ENCODE measurements at places on chromosomes 3 and 15. TPM values are rescaled to one million over a fixed set of nuclear protein-coding genes. Genes with fewer than 3 reads are reported as not detected.

The INSYN1 gene
- total RNA-seq = not detected

The EXD1 gene
- total RNA-seq = not detected

The IL20RB gene
- total RNA-seq = 0.73 TPM

The MST1R gene
- total RNA-seq = 39.0 TPM

The GOLGA8J gene
- not detected for total RNA-seq

The KCNH8 gene
- not detected for total RNA-seq

The ACTRT3 gene
- total RNA-seq = 4.1 TPM

DNA sequence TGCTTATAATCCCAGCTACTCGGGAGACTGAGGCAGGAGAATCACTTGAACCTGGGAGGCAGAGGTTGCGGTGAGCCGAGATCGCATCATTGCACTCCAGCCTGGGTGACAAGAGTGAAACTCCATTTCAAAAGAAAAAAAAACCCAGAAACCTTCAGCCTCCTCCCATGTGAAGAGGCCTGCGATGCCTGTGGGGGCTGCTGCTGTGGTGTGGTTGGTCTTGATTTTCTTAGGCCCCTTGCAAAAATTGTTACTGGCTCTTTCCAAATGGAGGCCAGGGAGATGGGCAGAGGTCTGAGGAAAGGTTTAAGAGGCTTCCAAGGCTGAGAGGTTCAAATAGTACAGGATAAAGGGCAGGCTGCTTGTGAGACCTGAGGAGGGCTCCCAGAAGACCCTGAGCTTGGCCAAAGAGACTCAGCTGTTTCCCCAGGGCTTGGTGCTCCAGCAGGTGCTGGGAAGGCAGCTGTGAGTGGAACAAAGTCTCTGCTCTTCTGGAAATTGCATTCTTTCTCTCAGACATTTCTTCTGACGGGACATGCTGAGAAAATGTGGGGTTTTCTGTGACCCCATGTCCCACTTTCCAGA lies 18.4 kb downstream of the GCSAM start:
- DNase-seq = no peak

DNA sequence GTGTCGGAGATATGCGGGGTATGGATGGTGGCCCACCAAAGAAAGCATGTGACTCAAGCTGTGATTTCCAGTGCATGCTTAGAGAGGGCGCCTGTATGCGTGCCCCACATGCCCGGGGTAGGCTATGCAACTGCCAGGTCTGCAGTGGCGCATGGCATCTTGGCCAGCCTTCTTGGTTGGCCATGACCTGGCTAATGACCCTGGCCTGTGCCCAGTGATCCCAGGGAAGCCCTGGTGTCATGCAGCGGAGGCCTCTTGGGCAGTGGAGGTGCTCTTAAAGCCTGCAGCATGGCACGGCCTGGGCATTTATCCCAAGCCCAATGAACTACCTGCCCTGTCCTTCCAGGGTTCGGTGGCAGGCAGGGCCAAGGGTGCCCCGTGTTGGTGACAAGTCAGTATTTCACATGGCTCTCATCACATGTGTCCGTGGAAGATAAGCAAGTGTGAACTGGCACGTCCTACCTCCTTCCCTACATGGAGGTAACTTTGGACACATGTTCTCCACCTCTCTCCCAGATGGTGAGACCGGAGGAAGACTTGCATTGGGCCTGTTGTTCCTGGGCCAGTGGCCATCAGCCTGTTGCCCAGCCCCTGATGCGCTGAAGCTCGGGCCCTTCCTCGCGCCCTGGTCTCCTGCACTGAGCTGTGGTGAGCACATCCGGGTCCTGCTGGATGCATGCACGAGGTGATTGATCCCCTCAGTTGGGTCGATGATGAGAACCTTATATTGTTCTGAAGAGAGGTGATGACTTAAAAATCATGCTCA lies 192.0 kb downstream of the UBE3A start:
- DNase-seq = no peak

DNA sequence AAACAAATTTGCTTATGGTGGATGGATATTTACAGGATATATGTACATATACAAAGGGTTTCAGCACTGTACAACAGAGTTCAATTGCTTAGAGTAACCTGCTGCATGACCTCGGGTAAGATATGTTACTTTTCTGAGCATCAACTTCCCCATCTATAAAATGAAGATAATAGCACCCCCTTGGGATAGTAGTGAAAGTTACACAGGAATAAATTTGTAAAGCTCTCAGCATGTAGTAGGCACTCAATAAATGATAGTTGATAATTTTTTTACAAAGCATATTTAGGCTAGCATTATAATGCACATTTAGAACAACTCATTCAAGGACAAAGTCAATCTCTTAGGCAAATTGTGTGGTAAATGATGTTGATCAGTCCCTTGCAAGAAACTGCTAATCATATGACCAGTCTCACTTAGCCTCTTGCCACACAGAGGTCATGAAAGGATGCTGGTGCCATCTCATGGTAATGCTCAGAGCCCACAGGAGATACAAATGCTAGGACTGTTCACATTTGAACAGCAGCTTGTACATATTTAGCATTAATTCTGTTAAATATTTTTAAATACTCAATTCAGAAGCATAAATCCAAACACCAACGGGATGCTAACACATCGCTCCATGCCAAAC lies 123.9 kb downstream of the MAGI1 start:
- peak; percentile 2 for DNase-seq

- no peak for DNase-seq
These were observed 1.3 kb downstream of the COLQ start for GRCh38 chr3:15520185-15520584.

DNA sequence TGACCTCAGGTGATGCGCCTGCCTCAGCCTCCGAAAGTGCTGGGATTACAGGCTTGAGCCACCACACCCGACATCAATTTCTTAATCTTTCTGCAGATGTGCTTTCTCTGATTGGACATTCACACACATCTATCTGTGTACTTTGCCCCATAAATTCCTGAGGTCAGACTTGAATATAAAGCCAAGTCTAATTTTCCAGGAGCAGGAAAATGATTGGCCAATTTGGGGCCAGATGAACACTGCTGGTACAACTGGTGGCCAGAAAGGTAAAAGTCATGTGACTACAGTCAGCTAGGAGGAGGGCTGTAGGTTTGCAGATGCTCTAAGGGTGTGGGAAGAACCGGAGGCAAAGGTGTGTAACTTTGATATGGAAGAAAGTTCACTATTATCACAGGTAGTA lies 3.2 kb upstream of the RAD51 start:
- peak; percentile 38 for DNase-seq

GRCh38 chr3:128084675-128085021 lies 32.4 kb downstream of the SEC61A1 start:
- no peak for DNase-seq

DNA sequence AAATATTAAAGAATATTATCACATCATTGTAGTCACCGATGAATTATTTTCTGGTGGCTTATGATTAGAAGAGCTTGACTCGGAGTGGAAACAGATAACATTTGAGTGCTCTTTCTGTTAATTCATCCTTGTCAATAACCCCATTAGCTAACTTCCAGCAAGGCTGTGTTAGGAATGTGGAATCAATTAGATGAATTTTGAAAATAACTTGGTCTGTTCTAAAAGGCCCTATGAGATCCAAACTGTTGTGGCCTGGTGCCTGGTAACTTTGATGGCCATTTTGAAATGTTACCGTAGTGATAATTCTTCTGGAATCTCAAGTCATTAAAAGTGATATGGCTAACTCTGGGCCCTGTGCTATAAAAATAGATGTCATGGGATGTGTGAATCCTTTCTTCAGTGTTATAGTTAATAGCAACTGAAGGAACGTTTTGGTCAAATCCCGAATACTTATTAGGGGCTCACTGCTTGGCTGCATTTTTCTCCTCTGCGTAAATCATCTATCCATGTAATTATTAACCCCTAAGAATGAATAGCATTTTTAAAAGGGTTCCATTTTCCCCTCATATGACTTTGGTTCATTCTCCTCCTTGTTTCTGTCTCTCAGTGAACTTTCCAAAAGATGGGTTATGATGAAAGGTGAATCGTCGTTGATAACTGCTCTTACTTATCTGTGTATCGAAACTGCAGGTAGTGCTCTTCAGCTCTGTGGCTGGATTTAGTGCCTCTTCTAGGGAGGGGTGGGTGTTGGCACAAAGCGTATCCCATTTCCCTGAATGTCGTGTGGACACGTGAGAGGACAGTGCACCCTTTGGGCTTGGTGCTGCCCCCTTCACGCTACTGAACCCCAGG lies 82.7 kb downstream of the IGF1R start:
- DNase-seq = no peak

GRCh38 chr3:11626084-11626463 lies 17.6 kb downstream of the VGLL4 start:
- no peak for DNase-seq

DNA sequence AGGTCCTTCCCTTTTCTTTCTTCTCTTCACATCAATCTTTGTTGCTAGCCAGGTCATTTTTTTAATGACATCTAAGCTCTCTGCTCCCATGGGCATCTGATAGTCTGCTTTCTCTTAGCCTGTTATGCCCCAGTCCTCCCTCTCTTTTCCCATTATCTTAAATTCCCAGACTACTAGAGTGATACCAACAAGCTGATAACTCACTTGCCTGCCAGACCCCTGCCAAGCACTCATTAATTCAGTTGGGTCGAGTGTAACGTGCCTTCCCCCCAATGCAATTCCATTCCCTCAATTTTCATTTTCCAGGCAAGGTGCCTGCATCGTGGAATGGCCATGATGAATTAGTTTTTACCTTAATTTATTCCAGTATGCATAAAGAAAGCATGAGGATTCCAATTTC lies 450.8 kb upstream of the ADAMTS9 start:
- no peak for DNase-seq

DNA sequence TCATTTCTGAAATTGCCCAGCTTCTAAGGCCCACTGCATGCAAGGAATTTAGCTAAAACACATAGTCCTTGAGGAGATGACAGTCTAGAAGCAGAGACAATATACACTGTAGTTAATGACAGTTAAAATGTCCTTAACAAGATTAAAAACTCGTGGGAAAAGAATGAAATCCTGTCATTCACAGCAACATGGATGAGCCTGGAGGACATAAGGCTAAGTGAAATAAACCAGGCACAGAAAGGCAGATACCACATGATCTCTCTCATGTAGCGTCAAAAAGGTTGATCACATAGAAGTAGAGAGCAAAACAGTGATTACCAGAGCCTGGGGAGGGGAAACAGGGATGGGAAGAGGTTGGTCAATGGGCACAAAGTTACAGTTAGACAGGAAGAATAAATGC lies 36.3 kb upstream of the GOLGA8J start:
- DNase-seq = no peak

DNA sequence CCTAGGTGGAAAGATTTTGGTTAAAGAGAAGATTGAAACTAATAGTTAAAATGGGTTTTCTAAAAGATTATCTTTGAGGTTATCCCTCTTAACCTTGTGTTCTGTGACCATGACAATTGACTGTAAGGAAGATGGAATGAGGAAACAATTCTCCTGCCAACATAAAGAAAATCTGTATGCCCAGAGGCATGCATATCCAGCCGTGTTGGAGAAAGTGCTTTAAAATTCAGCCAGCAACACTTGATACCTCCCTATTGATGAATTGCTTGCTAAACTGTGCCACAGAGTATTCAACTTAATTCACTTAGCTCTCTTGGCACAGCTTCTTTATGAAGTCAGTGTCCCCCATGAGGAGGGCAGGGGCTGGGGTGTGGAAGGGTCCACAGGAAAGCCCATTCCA lies 203.5 kb downstream of the UBE2E2 start:
- DNase-seq = peak; percentile 27

DNA sequence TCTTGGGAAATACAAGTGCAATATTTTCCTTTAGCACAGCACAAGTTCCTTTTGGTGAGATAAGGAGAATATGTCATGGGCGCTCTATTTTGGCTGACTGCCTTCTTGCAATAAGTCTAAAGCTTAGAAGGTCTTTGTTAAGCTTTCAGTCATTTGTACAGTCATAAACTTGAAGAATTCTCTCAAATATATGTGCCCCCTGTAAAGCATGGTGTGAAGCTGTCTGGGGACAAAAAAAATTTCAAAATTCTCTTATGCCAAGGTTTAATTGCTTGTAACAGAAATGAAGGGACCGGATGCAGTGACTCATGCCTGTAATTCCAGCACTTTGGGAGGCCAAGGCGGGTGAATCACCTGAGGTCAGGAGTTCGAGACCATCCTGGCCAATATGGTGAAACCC lies 21.7 kb upstream of the ARID3B start:
- DNase-seq = peak; percentile 57

GRCh38 chr15:90291679-90292356 lies 26.3 kb downstream of the NGRN start:
- DNase-seq = peak; percentile 55

DNA sequence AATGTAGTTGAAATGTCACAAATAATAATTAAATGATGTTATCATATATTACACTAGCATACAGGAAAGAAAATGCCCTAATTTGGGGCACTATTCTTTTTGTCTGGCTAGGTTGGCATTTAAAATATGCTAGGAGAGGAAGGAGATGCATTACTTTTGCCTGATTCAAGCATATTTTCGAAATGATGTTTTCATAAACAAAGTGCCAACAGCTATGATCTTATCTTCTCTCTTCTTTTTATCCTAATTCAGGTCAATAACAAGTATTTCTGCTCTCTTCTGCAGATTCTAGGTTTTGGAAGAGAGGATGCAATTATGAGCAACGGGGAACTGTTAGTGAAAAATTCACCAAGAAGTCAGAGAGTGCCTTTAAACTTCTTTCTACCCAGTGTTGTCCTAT lies 55.8 kb upstream of the NR2F2 start:
- peak; percentile 81 for DNase-seq

GRCh38 chr15:81120069-81120468 lies 14.0 kb upstream of the CFAP161 start:
- DNase-seq = peak; percentile 10

- no peak for DNase-seq
These were observed 103.8 kb downstream of the GTPBP8 start for GRCh38 chr3:113094337-113095221.

GRCh38 chr15:53834214-53834613 lies 74.8 kb upstream of the WDR72 start:
- DNase-seq = no peak

- no peak for DNase-seq
These were observed 392.4 kb upstream of the ALCAM start for GRCh38 chr3:104974316-104974715.

GRCh38 chr3:110562621-110563020 lies 509.0 kb upstream of the NECTIN3 start:
- peak; percentile 25 for DNase-seq
